ENCODE measurements at places on chromosomes 3 and 15.

- no peak for DNase-seq
Measured at GRCh38 chr3:8488877-8489276, 12.7 kb upstream of the LMCD1 start.

- no peak for DNase-seq
Measured at GRCh38 chr3:160098261-160098908, 109.8 kb downstream of the IL12A start.

DNA sequence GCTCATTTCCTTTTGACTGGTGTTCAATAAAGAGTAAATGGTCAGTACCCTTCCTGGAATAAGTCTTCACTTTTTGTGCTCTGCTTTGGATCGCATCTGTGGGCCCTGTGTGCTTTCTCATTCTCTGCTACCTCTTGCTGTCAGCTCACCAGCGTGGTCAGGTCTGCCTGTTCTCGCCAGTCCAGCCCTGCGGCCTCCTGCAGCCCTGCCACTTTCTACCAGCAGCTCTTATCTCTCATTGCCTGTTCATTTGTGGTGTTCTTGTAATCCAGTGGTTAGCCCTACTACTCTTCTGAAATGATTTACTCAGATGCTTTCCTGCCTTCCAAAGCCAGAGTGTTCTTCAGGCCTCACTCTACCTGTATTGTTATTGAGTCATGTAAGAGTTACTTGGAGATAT lies 54.8 kb downstream of the CHCHD6 start:
- no peak for DNase-seq

DNA sequence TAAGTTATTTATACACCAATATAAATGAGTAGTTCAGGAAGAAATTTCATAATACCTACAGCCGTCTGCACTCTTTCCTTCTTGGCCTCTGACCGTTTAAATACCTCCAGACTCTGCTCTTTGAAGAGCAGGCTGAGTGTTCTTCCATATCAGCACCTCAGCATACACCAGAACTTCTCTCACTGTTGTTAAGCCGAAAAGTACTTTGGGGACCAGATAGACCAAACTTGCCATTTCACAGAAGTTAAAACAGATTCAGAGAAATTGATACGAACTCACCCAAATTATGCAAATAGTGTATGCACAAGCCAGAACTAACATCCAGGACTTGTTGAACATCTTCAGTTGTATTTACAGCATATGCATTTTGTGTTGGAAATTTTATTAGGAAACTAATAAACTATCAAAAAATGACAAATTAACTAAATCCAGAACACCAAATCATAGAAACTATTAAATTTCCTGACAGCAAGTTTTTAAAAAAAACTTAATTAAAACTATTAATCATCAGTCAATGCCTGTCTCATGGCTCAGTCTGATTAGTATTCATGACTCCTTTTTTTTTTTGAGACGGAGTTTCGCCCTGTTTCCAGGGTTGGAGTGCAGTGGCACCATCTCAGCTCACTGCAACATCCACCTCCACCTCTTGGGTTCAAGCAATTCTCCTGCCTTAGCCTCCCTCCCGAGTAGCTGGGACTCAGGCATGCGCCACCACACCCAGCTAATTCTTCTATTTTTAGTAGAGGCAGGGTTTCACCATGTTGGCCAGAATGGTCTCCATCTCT lies 24.1 kb downstream of the CGGBP1 start:
- no peak for DNase-seq

DNA sequence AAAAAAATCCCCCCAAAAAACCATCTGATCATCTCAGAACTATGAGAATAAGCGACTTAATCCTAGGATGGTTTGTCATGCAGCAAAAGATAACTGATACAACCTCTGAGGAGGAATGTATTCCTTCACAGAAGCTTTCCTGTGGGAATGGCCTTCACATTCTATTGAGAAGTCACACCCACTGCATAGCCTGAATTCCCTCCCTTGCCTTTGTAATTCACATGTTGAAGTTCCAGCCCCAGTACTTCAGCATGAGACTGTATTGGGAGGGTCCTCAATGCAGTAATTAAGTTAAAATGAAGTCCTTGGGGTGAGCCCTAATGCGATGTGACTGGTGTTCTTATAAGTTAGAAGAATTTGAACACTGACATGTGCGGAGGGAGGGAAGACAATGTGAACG lies 395.2 kb downstream of the TUSC7 start:
- DNase-seq = no peak

- DNase-seq = no peak
Measured at GRCh38 chr3:143471705-143472104, 352.1 kb downstream of the CHST2 start.

DNA sequence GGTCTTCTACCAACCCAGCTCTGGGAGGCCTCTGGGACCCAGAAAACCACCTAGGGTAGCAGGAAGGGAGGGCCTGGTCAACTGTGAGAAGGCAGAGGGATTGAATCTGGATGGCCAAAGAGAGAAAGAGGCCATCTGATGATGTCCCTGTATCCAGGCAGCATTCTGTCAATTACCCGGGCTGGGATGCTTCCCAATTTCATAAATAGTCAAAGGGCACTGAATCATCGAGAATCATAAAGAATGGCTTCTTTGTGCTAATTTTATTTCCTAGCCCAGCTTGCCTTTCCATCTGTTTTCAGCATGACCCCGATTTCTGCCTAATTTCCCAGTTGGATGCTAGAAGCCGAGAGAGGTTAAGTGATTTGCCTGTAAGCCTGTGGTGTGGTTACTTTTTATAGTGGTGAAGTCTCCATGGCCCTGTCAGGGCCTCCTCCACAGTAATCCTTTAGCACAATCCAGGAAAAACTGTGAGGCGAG lies 129.2 kb downstream of the FAM43A start:
- no peak for DNase-seq

DNA sequence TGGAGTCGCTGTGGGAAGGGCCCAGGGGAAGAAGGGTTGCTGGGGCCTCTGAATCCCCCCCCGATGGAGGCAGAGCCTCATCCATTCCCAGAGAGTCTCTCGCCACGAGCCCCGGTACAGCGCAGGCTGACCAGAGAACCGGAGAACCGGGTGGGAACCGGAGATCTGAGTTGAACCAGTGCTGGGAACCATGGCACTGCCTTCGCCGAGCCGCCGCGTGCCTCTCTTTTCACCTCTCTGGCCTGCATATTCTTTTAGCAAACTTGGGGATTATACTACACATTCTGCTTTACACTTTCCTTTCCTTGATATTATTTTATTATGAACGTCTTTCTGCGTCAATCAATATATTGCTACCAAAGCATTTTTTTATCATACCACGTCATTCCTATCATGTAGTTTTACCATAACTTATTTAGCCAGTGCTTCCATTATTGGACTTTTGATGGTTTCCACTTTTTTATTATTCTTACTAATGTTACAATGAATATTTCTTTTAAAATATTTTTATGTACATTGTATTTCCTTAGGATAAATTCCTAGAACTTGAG lies 7.2 kb downstream of the NRROS start:
- DNase-seq = no peak

DNA sequence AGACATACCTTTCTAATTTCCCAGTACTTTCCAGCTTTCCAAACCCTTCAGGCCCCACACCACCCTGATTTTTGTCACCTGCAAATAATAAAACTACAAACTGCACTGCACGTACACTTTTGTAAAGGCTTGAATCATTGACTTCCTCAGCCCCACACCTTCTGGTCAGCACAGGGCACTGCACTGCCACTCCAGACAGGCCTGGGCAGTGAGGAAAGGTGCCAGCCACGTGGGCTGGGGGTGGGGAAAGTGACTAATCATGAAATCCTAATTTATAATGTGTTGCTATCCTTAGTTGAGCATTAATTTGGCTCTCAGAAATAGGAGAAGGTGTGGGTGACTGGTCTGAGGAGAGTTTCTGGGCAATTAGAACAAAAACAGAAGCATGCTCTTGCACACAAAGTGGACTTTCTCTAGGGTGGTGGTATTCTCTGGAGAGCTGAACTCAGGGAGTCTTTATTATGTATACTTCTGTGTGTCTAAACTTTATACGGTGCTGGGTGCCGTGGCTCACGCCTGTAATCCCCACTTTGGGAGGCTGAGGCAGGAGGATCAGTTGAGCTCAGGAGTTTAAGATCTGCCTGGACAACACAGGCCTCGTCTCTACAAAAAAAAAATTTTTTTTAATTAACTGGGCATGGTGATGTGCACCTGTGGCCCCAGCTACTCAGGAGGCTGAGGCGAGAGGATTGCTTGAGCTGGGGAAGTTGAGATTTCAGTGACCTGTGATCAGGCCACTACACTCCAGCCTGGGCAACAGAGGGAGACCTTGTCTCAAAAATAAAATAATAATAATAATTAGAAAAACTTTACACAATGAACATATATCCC lies 58.2 kb upstream of the FLNB start:
- no peak for DNase-seq

GRCh38 chr3:197800379-197800778 lies 9.3 kb downstream of the LRCH3 start:
- no peak for DNase-seq

- no peak for DNase-seq
Measured at GRCh38 chr3:49163609-49164008, 2.5 kb downstream of the CCDC71 start.

GRCh38 chr15:100284701-100285100 lies 57.1 kb downstream of the ADAMTS17 start:
- DNase-seq = no peak

- no peak for DNase-seq
Measured at GRCh38 chr3:127049393-127049792, 66.5 kb downstream of the PLXNA1 start.

- DNase-seq = no peak
Measured at GRCh38 chr3:130242850-130243569, 102.5 kb upstream of the COL6A5 start.

- no peak for DNase-seq
Measured at GRCh38 chr3:14491396-14492190, 48.5 kb downstream of the GRIP2 start.

DNA sequence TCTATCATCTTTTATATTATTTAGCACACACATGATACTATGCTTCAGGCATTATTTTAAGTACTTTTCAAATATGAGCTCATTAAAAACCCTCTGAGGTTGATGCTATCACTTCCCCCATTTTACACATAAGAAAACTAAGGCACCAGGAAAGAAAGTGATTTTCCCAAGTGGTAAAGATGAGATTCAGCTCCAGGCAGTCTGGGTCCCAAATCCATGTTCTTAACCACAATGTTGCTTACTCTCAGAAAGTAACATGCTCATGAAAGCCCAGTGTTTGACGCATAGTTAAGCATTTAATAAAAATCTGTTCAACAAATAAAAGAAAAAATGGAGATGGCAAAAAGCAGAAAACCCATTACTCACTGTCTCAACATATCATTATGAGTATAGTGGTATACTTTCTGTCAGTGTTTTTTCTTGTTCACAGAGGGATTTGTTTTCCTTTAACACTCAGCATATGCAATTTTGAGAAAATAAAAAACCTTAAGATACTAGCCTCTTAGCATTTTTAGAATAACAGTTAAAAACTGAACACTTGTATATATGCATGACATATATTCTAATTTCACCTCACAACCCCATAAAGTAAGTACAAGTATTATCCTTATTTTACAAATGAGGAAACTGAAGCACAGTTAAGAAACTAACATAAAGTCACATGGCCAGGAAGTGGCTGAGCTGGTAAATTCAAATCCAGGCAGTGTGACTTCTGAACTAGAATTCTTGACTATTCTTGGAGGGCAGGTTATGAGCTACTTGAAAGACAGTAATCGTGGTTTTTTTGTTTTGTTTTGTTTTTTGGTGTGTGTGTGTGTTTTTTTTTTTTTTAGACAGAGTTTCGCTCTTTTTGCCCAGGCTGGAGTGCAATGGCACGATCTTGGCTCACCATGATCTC lies 10.4 kb downstream of the PEAK1 start:
- DNase-seq = no peak

- DNase-seq = no peak
Measured at GRCh38 chr3:62252438-62253157, 120.8 kb downstream of the FEZF2 start.

DNA sequence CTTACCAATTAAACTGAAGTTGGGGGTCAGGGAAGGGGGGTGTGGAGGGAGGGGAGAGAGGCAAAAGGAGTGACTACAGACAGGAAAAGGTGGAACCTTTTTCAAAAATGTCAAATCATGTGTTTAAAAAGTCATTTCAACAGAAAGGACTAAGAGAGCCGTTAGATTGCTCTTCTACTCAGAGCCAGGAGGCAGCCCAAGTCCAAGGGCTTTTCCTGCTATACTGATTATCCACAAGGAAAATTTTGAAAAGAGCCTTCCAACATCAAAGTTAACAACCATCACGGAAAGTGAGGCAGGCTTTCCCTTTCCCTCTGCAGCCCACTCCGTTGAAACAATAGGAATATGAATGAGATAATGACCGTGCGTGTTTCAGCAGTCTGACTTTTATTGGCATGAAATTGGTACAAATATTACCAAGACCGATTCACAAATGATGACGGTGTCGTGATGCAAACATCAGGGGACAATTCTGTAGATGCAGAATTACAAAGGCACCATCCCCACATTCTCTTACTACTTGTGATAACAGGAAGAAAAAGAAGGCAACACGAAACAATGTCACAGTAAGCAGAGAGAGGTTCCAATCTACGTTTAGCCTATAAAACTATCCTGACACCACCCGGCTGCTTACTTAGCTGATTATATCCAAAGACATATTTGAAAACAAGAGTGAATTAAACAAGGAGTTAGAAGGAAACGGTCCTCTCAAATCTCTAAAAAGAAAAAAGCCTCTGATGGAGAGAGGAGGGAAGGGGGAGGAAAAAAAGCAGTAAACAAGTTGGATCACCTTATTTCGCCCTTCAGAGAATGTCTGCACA lies 453.7 kb downstream of the FOXP1 start:
- DNase-seq = no peak

DNA sequence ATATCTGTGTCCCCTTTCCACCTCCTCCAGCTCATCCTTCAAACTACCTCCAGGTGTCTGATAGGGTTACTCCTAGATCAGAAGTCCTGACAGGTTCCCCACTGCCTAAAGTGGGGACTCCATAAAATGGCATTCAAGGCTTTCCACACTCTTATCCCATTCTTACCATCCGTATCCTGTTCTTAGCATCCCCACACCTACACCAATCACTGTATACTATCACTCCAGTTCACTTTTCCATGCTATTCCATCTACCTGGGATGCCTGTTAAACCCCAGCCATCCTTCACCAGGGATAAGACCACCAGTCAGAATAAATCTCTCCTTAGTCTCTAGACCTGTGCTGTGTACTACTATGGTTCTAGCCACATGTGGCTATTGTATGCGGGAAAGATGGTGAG lies 19.1 kb downstream of the SSR3 start:
- DNase-seq = no peak

DNA sequence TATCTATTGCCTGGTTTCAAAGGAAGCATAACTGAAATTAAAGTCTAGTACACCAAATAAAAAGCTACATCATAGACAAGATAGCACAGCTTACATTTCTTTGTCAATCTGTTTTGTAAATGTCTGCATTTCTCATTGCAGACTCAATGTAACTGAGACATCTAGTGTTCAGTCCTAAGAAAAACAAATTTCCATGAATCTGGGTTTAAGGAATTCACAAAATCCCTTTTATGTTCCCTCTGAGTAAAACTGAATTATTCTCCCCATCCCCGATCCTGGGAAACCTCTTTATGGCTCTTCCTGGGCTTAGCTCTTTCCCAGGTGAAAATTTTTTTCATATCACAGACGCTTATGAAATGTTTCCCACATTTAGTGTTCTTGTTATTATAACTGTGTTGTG lies 21.6 kb upstream of the RASA2 start:
- no peak for DNase-seq

GRCh38 chr15:75177360-75178071 lies 24.2 kb upstream of the C15orf39 start:
- no peak for DNase-seq

GRCh38 chr3:158769549-158769948 lies 32.3 kb upstream of the MFSD1 start:
- no peak for DNase-seq

GRCh38 chr15:63006032-63006878 lies 36.3 kb upstream of the TPM1 start:
- DNase-seq = no peak

GRCh38 chr3:10557250-10557649 lies 51.9 kb upstream of the ATP2B2 start:
- no peak for DNase-seq

All from iPS DF 19.7 (cell line).